NCI-H1694 (cell line): ENCODE measurements at places on chromosomes 6 and 20.

- no peak for DNase-seq
These were observed 294.8 kb downstream of the RNF144B start for GRCh38 chr6:18681832-18682503.

DNA sequence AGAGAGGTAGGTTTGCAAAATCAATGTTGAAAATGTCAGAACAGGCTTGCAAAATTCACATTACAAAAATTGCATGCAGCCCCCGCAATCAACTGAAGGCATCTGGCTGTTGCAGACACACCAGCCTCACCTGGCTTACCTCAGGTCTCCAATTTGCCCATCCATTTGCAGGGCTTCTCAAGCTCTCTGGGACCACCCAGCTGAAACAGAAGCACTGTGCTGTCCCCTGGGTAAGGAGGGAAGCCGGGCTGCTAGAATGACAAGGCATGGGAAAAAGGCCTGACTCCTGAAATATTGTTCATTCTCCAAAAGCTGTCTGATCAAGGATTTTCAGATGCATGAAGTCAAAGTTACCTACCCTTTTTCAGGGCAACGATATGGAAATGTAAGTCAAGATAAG, 52.6 kb upstream of the CD93 start:
- DNase-seq = no peak

DNA sequence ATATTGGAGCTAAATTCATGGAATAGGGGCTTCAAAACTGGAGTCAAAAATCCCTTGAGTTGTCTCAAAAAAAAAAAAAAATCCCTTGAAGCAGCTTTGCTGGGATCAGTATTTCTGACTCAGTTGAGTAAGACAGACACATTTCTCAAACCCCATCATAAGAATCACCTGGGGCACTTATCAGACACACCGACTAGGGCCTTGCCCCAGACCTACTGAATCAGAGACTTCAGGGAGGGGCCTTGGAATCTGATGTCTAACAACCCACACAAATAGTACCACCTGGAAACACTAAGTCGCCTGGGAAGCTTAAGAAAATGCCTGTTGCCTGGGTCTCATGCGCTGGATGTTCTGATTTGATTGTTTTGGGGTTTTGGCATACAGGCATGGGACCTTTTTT, 44.9 kb upstream of the RNF144B start:
- no peak for DNase-seq

DNA sequence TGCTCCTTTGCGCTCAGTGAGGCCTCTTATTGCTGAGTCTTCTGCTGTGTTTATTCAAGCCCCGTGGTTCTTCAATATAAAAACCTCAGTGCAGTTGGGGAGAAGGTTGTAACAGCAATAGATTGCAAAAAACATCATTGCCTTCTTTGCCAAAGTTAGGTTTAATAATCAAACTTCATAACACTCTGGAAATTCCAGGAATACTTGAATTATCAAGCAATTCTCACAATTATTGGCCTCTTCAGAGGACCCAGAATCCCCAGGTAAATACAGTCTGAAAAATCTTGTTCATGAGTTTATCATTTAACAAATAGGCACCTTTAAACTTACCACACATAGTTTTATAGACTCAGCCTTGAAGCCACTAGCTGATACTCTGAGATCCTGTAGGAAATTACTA, 213.6 kb downstream of the OGFRL1 start:
- DNase-seq = no peak

DNA sequence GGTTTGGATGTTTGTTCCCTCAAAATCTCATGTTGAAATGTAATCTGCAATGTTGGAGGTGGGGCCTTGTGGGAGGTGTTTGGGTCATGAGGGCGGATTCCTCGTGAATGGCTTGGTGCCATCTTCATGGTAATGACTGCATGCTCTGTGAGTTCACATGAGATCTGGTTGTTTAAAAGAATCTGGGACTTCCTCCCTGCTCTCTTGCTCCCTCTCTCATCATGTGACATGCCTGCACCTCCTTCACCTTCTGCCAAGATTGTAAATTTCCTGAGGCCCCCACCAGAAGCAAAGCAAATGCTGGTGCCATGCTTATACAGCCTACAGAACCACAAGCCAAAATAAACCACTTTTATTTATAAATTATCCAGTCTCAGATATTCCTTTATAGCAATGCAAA, 250.3 kb upstream of the PLN start:
- DNase-seq = no peak

- no peak for DNase-seq
These were observed 103.9 kb downstream of the AIG1 start for GRCh38 chr6:143164565-143165105.

DNA sequence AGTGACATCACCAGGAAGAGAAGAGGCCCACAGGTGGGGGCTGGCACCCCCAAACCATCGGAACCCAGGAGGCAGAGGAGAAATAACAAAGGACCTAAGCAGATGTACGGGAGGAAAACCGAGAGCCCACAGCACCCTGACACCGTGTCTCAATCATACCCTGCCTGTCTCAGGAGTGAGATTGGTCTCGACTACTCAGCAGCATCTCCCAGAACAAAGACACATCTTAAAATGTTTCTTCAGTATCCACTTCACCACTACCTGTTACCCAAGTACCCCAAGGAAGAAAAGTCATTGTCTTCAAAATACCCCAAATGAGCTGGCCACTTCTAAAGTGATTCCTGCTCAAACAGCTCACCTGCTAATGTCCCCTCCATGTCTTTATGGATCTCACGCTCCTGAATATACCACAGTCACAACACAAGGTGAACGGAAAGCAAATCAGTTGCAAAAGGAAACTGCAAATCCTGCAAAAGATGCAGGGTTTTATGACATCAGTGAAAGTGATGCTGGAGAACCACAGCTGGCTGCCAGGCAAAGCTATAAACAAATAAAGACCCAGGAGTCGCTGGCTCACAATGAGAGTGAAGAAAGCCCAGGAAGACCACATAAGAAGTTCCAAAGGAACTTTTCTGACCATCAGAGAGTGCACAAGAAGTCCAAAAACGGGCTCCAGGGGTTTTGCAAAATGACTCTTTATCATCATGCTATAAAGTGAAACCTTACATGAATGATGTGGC, 44.1 kb downstream of the PREX1 start:
- DNase-seq = no peak

DNA sequence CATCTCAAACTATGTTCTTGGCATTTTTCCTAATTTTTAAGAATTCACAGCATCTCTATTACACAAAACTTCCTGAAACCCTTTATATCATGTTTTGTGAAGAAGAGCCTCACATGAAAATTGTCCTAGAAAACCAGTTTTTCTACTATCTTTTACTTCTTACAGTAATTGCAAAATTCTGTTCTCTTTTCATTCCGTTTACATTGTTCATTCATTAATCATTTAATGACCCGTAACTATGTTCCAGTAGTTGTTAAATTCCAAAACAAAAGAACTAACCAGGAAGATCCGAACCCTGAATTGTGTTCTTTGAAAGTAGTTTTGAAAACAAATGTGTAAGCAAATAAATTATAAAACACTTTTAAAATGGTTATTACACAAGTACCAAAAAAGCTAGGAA, 597.0 kb downstream of the EYS start:
- no peak for DNase-seq

GRCh38 chr6:34047913-34048867, 97.7 kb downstream of the GRM4 start:
- DNase-seq = no peak

DNA sequence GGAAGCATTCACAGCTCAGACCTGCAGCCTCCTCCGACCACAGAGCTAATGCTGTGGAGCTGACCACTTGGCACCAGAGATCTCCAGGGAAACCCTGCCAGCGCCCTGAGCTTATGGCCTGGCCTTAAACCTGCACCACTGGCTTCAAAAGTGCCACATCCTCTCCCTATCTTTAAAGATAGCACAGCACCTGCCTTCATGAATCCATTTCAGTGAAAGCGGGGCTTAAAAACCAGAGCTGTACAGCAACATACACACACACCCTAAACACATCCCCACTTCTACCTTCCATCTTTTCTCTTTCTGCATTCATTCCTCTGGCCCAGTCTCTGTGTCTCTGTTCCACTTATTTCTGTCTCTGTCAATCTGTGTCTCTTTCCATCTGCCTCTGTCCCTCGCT, 59.8 kb upstream of the CCDC167 start:
- DNase-seq = no peak

GRCh38 chr6:92521553-92521952, 897.8 kb downstream of the EPHA7 start:
- DNase-seq = no peak

- DNase-seq = no peak
These were observed 461.3 kb downstream of the GJA1 start for GRCh38 chr6:121896771-121897170.

DNA sequence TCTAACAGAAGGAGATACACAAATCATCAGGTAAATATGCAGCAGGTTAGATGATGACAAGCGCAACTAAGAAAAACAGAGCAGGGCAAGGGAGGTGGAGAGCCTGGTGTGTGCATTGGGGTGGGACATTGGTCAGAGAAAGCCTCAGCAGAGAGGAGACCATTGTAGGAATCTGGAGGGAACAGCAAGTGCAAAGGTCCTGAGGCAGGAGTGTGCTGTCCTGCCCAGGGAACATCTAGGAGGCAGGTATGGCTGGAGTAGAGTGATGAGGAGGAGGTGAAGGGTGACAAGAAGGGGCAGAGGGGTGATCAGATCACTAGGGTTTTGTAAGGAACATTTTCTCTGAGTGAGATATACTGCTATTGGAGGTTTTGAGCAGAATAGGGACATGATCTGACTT, 90.1 kb downstream of the NCR2 start:
- no peak for DNase-seq

DNA sequence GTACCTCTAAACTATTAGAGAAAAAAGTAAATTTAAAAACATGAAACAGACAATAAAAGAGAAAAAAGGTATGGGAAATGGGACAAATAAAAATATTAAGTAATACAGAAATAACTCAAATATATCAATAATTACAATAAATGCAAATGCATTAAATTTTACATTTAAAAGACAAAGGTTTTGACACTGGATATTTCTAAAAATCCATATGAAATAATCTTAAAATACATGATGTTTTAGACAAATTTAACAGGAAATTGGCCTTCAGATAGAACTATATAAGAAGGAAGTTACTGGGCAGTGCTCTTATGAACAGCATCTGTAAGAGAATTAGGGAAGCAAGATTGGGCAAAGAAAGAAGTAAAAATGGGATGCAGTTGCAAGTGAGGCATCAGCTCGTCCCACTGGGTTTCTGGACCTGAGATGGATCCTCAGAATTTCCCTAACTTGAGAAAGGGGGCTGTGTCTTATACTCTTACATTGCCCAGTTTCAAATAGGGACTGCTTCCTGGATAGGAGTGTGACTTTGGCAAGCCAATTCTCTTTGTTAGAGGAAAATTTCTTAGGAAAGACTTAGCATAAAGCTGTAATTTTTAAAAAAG, 376.7 kb downstream of the SMOC2 start:
- no peak for DNase-seq
